ENCODE measurements at places on chromosomes 4 and X.

- no peak for DNase-seq
These were observed 25.6 kb downstream of the ELF4 start for GRCh38 chrX:130084631-130085237.

GRCh38 chrX:38271154-38271716 lies 50.6 kb upstream of the SRPX start:
- peak; percentile 20 for DNase-seq

DNA sequence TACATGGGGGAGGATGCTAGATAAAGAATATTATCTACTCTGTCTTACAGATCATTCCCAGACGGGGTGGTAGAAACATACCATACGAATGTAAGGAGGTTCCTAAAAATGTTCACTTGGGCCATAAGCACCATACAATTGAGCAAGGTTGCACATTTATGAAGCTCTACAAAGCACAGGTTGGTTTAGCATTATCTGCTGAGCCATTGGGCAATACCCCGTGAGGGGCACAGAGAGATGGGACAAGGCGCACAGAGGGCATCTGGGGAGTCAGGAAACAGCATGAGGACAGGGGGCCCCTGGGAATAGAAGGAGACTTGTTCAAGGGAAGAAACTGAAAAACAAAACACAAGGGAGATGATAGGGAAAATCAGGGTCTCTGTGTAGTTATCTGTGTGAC lies 305.3 kb downstream of the TRIML1 start:
- DNase-seq, result no peak

GRCh38 chr4:176939445-176939844 lies 146.7 kb upstream of the VEGFC start:
- DNase-seq, result peak; percentile 71

DNA sequence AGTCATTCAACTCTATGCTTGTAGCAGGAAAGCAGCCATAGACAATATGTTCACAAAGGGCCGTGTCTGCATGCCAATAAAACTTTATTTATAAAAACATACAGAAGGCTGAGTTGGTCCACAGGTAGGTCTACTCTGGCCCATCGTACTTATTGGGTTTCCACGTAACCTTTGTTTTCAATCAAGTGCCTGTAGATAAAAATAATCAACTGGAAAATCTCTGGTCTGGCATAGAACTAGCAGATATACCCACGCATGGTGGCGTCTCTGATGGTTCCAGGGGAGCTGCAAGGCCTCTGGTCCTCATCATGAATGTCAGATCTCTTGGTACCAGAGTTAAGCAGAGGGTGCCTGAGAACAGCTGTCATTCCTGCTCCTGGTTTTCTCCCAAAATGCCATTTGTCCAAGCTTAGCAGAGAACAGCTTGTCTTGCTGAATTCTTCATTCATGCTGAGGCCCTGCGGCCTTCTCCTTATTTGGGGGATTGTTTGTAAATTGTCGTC lies 31.4 kb upstream of the JAKMIP1 start:
- DNase-seq, result no peak

- peak; percentile 46 for DNase-seq
These were observed at the start of gene LRCH2 for GRCh38 chrX:115233497-115234455. Gene LRCH2, minus strand, starts transcription at chrX:115234096. Its CDS starts 55 bp downstream, at chrX:115234041.

DNA sequence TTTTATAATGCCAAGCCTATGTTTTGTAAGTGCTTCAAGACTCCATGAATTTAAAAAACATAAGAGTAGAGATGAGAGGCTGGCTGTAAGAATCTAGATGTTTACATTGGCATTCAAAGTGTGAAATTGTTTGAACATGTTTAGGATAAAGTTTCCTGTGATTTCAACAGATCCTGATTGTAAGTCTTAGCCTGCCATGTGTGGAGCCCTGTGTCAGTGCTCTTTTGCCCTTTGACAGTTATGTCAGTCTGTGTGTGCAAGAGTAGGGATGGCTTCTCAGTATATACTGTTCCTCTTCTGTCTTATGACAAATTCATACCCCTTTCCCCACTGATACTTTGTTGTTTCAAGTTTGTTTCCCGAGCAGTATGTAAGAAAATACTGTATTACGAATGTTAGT lies 68.2 kb downstream of the USP9X start:
- DNase-seq, result peak; percentile 21

- no peak for DNase-seq
These were observed 102.4 kb downstream of the CEP135 start for GRCh38 chr4:56051029-56051709.

- DNase-seq, result no peak
These were observed 424.3 kb downstream of the ARAP2 start for GRCh38 chr4:35820003-35820402.

DNA sequence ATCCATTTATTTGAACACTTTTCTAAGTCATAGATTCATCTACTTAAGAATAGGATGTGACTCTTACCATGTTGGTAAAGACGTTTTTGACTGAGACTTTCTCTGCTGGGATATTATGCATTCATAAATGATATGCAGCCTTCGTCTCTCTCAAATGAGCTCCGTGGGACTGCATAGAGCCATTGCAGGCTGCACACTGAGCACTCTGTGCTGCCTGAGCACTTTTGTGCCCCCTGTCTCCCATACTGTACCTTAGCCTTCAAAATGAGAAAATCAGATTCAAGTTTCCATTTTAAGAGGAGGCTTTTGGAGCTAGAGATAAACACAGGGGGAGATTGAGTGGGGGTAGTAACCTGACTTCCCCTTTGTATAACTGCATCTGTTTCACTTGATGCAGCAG lies 433.6 kb downstream of the ZIC3 start:
- DNase-seq, result no peak

- DNase-seq, result no peak
These were observed 329.3 kb upstream of the NOCT start for GRCh38 chr4:138686106-138686835.

GRCh38 chr4:40992472-40993295 lies 221.7 kb downstream of the APBB2 start:
- peak; percentile 68 for DNase-seq

DNA sequence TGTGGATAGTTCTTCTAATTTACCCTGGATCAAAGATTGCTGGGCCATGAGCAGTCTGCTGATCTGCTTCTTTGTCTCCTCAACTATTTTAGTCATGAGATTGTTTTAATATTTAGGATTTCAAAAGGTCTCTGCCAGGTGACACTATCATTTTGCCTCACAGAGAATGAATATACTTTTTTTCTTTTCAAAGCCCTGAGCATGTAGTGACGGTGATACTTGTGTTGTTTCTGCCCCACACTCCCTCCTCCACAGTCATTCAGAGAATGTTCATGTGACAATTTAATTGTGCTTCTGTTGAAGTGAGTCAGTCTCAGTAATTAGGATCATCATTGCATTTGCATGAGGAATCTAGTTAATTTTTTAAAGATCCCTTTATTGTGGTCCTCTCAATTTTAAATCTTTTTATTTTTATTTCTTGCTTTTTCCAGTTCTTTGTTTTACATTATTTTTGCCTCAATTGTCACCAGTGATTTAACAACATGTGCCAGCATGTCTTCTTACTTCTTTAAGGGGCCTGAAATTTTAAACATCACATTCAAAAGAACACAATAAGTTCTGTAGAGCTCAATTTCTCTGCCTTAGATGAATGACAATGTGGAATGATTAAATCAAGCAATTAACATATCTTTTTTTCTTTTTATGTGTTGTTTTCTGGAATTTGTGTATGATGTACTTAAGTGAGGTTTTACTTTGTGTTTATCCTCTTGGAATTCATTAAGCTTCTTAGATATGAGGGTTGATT lies 12.3 kb downstream of the MMRN1 start:
- DNase-seq, result no peak

DNA sequence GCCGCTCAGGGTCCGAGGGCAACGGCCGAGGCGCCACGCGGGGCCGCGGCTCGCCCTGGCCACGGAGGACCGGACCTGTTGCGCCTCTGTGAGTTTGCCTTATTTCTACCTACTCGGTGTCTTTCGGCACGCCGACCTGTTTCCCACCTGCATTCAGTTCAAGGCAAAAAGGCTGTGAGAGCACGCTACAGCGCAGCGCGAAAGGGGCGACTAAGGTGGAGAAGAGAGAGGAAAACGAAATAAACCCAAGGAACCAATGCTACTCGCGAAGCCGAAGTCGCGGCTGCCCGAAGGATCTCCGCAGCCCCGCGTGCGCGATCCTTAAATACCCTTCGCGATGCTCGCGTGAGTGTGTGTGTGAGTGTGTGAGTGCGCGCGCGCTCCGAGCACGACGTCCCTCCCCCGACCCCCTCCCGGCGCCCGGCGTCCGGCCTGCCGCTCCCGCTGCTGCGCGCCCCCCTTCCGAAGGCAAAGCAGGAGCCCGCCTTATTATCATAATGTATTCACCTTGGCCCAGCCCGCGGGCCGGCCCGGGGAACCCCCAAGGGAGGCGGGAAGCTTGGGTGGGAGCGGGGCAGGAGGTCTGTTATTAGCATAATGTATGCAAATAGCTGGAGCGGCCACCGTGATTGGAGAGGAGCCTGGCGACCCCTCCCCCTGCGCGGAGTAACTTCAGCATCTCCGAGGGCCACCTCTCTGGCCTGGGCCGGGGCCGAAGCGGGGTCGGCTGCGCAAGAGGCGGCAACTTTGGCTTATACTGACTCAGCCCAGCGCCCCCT lies at the start of gene COL25A1:
Gene COL25A1, minus strand, starts transcription at position 298 of the 779 bp plus-strand sequence.
- peak; percentile 49 for DNase-seq

GRCh38 chrX:119991005-119991787 lies 47.6 kb upstream of the NKAP start:
- DNase-seq, result no peak

DNA sequence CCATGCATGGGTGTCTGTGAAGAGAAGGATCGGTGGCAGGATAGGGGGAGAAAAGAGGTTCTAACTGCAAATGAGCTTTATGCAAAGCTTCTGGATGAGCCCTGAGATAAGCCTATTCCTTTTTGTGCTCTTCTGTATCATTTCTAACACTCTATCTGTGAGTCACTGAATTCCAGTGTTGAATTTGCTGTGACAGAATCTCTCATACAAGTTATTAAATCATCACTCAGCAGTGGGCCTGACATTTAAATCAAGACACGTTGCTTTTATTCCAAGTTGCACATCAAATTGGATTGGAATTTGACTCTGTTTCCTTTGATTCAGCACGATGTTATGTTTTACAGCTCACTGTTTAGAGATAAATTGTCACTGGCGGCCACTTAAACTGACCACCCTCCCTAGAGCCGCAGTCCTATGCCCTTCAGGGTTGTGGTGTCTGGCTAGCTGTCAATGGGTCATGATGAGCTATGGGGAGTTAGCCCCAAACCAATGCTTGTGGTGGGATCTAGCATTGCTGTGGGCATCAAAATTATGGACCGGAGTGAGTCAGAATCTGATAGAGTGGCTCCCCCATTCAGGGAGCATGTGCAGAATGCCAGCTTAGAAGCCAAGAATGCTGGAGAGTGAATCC lies 42.7 kb downstream of the LHFPL1 start:
- DNase-seq, result peak; percentile 82

GRCh38 chr4:77922158-77923094 lies 59.8 kb downstream of the MRPL1 start:
- DNase-seq, result peak; percentile 45

DNA sequence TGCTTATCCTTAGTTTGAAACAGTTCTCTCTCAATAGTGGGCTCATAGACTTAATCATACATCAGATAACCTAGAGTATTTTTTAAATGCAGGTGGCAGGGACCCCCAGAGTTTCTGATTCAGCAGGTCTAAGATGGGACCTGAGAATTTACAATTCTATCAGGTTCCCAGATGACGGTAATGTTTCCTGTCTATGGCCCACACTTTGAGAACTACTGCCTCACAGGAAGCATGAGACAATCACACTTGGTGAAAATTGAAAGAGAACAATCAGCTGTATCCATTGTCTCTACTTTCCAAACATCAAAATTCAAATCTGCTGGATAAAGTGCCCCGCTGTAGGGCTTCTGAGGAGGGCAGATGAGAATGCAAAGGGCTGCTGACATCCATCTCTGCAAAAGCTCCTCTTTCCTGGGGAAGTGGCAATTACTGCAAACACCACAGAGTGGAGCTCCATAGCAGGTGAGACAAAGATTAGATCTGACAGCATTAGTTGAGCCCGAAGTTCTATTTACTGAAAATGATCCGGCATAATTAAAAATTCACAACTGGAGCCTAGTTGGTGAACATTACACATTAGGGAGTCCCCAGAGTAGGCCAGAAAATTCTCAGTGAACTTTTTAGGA lies 187.8 kb upstream of the MBNL3 start:
- DNase-seq, result no peak

GRCh38 chrX:140764401-140764919 lies 54.9 kb downstream of the LINC00632 start:
- peak; percentile 44 for DNase-seq

GRCh38 chrX:41047878-41048534 lies 37.2 kb upstream of the USP9X start:
- DNase-seq, result no peak

DNA sequence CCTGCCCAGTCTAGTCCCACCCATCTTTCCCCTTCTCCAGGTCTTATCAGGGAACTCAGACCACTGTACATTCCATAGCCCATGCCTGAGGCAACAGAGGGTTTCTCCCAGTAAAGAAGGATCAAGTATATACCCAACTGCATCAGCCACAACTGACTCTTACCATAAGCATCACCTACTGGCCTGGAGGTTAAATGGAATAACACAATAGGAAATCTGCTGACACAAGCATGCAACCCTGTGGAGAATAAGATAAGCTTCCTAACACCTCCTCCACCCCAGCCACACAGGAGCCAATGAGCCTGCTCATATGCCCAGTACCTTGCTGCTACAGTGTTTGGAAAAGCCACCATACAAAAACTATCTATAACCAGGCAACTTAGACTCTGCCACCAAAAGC lies 34.6 kb upstream of the PLK4 start:
- DNase-seq, result no peak

- DNase-seq, result peak; percentile 10
These were observed 1144.2 kb downstream of the FAT4 start for GRCh38 chr4:126458993-126459392.

DNA sequence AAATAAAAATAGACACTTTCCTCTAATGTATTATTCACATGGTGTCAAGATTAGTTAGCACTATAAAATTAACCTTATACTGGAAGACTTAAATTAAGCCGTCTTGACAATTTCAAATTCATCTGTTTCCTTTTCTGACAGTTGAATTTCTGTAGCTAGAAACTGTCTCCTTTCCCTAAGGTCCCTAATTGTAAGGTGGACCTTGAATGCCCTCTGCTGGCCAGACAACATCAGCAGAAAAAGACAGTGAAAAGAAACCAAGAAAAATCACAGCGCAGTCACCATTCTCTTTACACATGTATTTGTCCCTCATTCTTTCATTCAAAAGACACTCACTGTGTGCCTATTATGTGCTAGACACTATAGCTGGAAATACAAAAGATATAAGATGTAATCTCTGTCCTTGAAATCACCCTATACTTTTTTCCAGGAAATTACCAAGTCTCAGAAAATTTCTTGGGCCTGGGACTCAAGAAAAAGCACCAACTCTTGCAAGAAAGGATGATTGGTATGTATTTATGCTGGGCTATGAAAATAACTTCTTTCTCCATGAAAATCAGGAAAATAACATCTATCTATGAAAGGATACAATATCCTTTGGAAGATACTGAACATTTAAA lies 32.7 kb upstream of the AMBN start:
- DNase-seq, result peak; percentile 48

DNA sequence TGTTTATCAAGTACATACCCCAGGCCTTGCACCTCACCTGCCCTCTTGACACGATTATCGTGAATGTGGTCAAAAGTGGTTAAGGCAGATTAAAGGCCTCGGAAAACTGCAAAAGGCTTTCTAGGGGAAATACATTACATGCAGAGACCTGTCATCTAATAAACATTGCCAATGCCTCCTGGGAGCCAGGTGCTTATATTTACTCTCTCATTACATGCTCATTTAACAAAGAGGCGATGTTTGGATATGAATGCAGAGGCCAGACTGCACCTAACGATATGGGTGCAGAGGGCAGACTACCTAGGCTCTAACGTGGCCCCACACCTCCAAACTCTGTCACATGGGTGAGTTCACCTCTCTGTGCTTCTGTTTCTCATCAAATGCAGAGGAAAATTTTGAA lies 14.5 kb downstream of the CRMP1 start:
- DNase-seq, result no peak

- DNase-seq, result peak; percentile 59
These were observed 57.1 kb downstream of the ENPEP start for GRCh38 chr4:110532901-110533589.
